ENCODE measurements at places on chromosomes 3 and 15.

- H3K27ac ChIP-seq = no peak overlapping the region
- no peaks in the 10 kb centered on the region for H3K27me3 ChIP-seq
- no peak overlapping the region for H3K4me3 ChIP-seq
- no peaks in the 10 kb centered on the region for H3K36me3 ChIP-seq
These were observed 21.4 kb upstream of the CELF6 start for GRCh38 chr15:72341361-72341760.

- H3K4me1 ChIP-seq = no peaks in the 10 kb centered on the region
- no peak overlapping the region for H3K27ac ChIP-seq
- DNase-seq = no peak
- no peaks in the 10 kb centered on the region for H3K27me3 ChIP-seq
These were observed 1340.5 kb downstream of the ROBO1 start for GRCh38 chr3:78427303-78427702.

DNA sequence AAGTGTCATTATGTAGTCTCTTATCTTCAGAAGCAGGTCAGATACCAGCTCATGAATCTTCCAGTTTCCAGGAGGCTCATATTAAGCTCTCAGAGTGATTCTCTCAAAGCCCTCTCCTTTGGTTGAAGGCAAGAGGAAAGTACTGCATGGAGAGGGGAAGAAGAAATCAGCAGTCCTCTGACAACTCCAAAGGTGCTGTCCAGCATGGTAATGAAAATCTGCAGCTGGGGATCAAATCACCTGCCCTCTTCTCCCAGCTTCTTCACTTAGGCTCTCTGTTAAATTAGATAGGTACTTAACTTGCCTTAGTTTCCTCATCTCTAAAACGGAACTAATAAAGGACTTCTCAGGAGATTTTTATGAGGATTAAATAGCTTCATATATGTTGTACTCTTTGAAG lies 738.8 kb upstream of the GOLIM4 start:
- no peak overlapping the region for H3K4me3 ChIP-seq
- H3K27ac ChIP-seq = no peak overlapping the region
- H3K36me3 ChIP-seq = no peaks in the 10 kb centered on the region

DNA sequence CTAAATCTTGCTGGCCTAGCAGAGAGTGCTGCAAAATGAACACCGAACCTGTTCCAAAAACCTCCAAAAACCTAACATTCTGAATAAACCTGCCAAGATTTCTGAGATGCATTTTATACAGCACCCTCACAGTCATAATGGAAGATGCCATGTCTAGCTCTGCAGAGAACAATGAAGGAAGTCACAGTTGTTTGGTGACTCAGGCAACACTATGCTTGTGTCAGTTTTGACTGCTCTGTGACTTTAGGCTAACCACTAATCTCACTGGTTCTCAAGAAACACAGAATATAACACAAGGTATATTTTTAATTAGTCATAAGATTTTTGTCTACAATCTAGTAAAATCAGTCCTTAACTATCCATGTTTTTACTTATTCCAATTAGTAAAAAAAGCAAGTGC lies 606.6 kb downstream of the TBL1XR1 start:
- H3K4me3 ChIP-seq = no peak overlapping the region
- no peak overlapping the region for H3K27ac ChIP-seq
- H3K36me3 ChIP-seq = no peaks in the 10 kb centered on the region
- no peaks in the 10 kb centered on the region for H3K27me3 ChIP-seq
- DNase-seq = no peak

- H3K4me1 ChIP-seq = no peaks in the 10 kb centered on the region
- H3K4me3 ChIP-seq = no peak overlapping the region
- no peaks in the 10 kb centered on the region for H3K27me3 ChIP-seq
- H3K36me3 ChIP-seq = no peaks in the 10 kb centered on the region
These were observed 77.0 kb upstream of the ALDH1A3 start for GRCh38 chr15:100802421-100803170.

GRCh38 chr3:49199900-49200281 lies 28.5 kb downstream of the KLHDC8B start:
- peak overlapping the region; percentile 72 for H3K4me3 ChIP-seq
- H3K27me3 ChIP-seq = no peaks in the 10 kb centered on the region
- H3K27ac ChIP-seq = peak overlapping the region; percentile 78
- H3K36me3 ChIP-seq = no peaks in the 10 kb centered on the region

DNA sequence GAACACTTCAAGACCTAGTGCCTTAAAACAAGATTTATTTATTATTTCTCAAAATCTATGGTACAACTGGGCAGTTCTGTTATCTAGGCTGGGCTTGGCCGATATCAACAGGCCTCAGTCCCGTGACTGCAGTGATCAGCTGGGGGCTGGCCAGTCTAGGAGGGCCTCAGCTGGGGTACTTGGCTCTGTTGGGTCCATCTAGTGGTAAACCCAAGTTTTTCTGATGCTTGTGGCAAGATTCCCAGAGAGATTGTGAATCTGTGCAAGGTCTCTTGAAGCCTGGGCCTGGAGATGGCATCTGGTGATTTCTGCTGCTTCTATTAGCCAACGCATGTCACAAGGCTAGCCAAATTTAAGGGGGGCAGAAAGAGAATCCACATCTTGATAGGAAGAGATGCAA lies 482.4 kb upstream of the SGO1 start:
- H3K4me3 ChIP-seq = no peak overlapping the region
- DNase-seq = no peak
- H3K4me1 ChIP-seq = peaks cover 24% of the 10 kb centered on the region
- no peak overlapping the region for H3K27ac ChIP-seq
- H3K27me3 ChIP-seq = no peaks in the 10 kb centered on the region
